ENCODE measurements at places on chromosomes 1 and 21.

- DNase-seq, result no peak
These were observed 15.4 kb downstream of the NGF start for GRCh38 chr1:115322631-115323030.

- no peak for DNase-seq
These were observed 11.1 kb downstream of the FAAH start for GRCh38 chr1:46405197-46405555.

- no peak for DNase-seq
These were observed 8.6 kb upstream of the MRPL39 start for GRCh38 chr21:25615880-25616279.

GRCh38 chr1:248821101-248821500 is 4.6 kb downstream of the SH3BP5L start:
- DNase-seq, result no peak

DNA sequence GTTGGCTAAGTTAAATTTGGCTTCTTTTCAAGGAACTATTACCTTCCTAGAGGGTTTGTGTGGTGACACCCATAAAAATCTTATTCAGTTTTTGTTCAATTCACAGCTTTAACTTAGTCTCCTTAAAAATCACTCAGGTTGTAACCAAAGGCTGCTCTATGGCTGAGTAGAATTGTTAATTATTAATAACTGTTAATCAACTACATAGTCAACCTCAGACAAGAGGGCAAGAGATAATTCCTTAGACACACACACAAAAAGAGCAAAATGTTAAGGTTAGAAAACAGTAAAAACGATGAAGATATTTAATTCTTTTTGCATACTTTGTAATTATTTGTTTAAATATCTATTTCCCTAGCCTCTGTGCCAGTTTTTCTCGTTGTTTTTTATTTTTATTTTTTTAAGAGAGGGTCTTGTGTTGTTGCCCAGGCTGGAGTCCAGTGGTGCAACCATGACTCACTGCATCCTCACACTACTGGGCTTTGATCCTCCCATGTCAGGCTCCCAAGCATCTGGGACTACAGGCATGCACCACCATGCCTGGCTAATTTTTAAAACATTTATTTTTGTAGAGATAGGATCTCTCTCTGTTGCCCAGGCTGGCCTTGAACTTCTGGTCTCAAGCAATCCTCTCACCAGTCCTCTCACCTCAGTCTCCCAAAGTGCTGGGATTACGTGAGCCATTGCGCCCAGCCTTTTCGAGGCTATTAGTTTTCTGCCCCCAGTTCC is 215.2 kb downstream of the DISC1 start:
- no peak for DNase-seq

GRCh38 chr21:29155118-29155932 is 24.9 kb downstream of the MAP3K7CL start:
- peak; percentile 57 for DNase-seq

DNA sequence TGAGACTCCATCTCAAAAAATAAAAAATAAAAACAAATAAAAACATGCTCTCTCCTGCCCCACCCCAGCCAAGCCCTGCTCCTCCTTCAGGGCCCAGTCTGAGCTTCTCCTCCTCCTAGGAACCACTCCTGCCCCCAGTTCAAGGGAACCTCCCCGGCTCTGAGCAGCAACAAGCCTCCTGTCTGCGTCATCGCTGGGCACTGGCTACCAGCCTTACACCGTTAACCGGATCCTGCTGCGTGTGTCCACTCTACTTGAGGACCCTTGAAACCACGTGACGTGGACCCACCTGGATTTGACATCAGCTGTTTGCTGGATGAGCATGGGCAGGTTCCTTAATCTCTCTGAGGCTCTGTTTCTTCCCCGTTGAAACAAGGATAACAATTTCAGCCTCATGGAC is 1.6 kb upstream of the TAS1R2 start:
- no peak for DNase-seq

- DNase-seq, result no peak
These were observed 348.6 kb upstream of the ZP4 start for GRCh38 chr1:238239343-238239742.

GRCh38 chr1:28480308-28480707 is 25.5 kb upstream of the RCC1 start:
- DNase-seq, result no peak

DNA sequence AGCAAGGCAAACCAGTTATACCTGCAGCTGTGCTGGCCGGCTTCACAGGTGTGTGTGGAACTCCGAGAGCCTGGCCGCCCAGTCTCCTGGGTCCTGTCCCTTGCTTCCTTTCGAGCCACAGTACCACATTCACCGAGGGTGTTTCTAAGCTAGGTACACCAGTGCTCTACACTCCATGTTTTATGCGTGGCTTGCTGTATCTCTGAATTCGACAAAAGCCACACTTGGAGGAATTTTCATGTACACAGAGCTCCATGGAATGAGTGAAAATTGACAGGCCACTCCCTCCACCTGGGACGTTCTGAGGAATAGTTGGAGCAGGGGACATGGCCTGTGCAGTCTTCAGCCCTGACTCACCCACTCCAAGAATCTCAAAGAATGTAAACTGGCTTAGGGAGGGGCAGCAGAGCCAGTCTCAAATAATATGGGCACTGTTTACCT is 14.0 kb downstream of the ETS2 start:
- no peak for DNase-seq

DNA sequence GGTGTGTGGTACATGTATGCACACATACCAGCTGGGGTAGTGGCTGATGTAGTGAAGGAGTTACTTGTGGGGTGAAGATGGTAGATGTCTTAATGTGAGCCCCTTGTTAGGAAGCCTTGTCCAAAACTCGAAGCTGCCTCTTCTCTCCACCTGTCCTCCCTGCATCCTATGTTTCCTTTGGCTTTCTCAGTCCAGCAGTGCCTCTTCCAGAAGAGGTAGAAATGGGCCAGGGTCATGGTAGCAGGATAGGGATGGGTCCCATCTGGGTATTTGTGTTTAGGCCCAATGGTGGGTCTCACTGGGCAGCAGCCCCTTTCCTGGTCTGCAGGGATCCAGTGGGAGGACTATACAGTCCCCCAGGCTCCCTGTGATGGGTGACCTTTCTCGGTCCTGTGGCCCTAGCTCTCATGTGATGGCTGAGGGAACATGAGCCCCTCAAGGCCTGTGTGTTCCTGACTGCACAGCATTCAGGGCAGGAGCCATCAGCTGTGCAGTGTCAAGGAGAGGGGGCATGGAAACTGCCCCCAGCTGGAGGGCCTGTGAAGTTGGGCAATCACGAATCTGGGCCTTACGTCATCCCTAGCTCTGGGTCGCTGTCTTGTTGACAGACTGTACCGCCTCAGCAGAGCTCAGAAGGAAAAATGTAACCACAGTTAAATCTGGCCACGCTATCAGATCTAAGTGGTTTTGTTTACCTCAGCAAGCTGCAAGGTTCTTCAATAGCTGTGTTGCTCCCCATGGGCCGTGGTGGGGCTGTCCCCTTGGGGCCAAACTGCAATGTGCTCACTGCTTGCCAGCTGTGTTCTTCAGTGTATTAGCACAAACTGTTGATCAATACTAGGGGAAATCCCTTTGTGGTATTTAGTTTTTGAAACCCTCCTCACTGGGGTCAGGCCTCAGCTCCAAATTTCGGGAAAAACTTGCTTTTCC is 82.7 kb downstream of the NOS1AP start:
- DNase-seq, result no peak

DNA sequence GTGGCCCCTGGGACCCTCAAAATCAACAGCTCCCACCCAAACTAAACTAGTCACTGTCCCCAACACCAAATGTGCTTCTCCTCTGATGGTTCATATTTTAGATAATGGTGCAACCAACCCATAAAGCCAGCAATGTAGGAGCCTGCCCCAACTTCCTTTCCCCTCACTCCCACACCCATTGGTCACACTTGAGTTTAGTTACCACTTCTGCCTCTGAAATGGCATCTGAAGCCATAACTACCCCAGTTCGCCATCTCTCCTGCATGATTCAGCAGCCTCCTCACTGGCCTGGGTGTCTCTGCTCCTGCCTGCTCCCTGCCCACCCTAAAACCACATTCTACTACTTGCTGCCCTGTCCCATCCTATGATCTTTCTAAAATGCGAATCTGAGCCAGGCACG is 3.4 kb upstream of the CDCP2 start:
- no peak for DNase-seq

DNA sequence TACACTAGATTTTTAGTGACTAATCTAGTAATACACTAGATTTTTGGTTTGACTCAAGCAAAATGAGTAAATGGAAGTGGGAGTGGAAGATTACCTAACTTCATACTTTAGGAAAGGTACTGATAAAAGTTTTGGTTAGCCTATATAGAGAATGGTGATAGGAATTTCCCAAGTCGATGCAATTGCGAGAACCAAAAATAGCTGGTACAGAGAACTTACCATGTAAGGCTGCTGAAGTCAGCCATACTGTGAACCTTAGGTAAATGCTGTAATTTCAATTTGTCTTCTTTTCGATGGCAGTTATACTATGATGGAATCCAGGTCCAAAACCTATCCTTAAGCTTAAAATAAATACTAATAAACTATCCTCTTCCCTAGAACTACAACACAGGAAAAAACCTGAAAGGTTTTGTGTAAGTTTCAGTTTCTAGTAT is 4.6 kb downstream of the PNRC2 start:
- DNase-seq, result no peak

GRCh38 chr1:206417774-206418614 is 52.3 kb upstream of the IKBKE start:
- no peak for DNase-seq

DNA sequence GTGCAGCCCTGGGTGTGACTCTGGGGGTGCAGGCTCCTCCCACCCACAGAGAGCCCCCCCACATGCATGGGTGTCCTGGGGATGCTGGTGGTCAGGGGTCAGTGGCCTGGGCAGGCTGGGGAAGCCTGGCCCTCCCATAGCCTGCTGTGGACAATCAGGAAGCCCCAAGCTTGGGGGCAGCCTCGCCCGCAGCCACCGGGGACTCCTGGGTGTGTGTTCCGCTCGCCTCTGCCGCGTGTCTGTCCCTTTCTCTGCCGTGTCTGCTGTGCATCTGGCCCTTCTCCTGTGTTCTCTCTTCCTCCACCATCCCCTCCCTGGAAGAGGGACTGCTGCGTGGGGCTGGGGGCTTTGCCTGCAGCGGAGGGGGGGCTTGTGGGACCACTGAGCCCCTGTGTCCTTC is 22.9 kb downstream of the AGRN start:
- no peak for DNase-seq

DNA sequence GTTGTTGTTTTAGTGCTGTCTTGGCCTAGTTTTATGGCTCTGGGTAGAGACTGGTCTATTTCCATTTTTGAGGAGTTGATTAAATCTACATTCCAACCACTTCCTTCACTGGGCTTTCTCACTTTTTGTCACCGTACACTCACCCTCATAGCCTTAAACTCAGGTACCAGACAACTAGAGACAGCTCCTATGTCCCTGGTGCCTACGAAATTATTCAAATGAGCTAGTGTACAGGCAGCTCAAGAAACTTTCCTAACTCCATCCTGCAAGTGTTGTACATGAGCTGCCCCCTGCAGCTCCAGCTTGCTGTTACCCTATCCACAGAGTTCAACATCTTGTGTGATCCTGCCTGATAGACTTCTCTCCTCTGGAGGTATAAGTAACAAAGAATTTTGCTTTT is 704.8 kb upstream of the RGS18 start:
- peak; percentile 12 for DNase-seq

All from HEK293T (cell line).